Stimulated activated CD8-positive, alpha-beta memory T cell treated with anti-CD3 and anti-CD28 coated beads, Interleukin-15, amount 100 ng/mL, for 4 hours (primary cell): ENCODE measurements at places on chromosomes 2 and 18.

GRCh38 chr2:141508086-141508752 lies 622.6 kb downstream of the LRP1B start:
- no peak for DNase-seq

- DNase-seq: no peak
Measured at GRCh38 chr2:54617409-54617808, 106.1 kb upstream of the EML6 start.

DNA sequence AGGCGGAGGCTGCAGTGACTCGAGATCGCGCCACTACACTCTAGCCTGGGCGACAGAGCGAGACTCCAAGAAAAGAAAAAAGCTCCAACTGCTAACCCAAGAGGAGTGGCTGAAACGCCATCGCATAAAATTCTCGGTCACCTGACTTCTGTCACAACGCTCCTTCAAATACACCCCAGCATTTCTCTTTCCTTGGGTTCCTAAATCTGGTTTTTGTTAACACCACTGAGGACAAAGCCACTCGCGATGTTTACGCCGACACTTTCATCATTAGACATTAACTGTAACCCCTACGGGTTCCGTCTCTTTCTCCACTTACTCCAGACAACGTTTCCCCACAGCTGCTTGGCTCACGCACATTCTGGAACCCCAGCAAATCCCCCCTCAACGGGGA lies 679 bp downstream of the CLK1 start:
- DNase-seq: no peak

GRCh38 chr18:12803069-12803936 lies 80.7 kb downstream of the PTPN2 start:
- DNase-seq: no peak

- no peak for DNase-seq
Measured at GRCh38 chr18:80246445-80247392, 595 bp downstream of the PARD6G start.

DNA sequence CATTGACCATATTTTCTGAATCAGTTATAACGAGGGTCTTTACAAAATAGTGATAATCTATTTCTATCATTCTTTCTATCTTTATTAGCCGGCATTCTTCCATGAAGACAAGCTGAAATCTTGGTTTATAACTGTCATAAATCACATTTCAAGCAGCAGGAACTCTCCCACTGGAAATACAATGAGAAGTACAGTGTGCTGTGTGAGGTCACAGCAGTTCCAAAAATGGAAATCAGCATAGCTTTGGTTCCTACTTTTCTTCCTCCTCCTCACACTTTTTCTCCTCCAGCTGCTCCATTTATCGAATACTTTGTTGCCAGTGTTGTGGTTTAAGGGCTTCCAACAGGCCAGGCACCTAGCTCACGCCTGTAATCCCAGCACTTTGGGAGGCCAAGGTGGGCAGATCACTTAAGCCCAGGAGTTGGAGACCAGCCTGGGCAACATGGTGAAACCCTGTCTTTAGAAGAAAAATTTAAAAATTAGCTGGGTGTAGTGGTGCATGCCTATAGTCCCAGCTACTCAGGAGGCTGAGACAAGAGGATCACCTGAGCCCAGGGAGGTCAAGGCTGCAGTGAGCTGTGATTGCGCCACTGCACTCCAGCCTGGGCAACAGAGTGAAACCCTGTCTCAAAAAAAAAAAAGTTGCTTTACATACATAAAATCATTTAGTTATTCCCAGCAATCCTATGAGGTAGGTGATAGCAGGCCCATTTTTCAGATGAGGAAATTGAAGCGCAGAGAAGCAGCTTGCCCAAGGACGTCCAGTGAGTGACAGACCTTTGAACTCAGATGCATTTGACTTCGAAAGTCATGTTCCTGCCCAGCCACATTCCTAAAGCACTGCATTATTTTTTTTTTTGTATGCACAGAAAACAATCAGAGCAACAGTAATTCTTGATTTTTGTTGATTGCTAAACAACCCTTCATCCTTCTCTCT lies 34.0 kb upstream of the GPR55 start:
- DNase-seq: no peak

GRCh38 chr2:142853912-142854311 lies 23.6 kb upstream of the KYNU start:
- DNase-seq: no peak

- DNase-seq: no peak
Measured at GRCh38 chr2:11416931-11417330, 49.0 kb downstream of the E2F6 start.

- no peak for DNase-seq
Measured at GRCh38 chr2:99926986-99927385, 215.4 kb downstream of the AFF3 start.

- no peak for DNase-seq
Measured at GRCh38 chr18:2982452-2983269, 30.3 kb downstream of the LPIN2 start.

- no peak for DNase-seq
Measured at GRCh38 chr2:30267161-30267975, 36.0 kb downstream of the LBH start.

DNA sequence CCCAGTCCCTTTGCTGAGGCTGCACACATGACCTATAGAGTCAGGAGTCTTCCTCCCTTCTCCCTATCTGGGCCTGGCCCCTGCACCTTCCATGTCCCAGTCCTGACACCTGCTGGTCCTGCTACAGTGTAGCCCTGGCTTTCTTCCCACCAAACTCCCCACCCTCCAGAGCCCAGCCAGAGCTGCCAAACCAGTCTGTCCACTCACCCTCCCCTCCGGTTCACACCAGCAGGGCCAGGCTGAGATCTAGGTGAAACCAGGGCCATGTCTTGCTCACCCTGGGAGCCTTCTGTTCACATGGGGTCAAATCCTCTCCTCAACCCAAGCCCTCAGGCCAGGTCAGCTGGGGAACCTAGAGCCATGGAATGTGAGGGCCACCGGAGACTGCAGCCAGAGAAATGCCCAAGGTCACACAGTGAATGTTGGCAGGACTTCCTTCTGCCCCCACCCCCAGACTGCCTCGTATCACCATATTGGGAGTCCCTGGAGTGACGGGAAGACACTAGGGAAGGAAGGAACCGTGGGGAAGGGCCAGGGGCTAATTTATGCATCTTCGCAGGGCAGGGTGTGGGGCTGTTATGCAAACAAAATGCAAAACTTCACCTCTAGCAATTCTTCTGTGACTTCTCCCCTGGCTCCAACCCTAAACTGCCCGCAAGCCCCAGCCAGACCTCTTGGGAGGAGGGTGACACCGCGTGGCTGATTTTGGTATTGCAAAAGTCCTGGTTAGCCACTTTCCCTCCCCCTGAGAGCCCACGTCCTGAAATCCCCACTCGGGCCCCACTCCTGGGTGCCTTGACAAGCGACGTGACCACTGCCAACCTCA lies 14.6 kb downstream of the TNS1 start:
- peak; percentile 19 for DNase-seq

DNA sequence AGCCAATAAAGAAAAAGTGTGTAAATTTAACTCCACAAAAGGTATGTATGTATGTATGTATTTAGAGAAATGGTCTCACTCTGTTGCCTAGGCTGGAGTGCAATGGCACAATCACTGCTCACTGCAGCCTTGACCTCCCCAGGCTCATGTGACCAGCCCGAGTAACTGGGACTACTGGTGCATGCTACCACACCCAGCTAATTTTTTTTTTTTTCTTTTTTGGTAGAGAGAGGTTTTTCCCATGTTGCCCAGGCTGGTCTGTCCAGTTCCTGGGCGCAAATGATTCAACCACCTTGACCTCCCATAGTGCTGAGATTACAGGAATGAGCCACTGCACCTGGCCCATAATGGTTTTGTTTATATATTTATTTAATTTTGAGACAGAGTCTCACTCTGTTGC lies 67.1 kb downstream of the CERKL start:
- DNase-seq: no peak

DNA sequence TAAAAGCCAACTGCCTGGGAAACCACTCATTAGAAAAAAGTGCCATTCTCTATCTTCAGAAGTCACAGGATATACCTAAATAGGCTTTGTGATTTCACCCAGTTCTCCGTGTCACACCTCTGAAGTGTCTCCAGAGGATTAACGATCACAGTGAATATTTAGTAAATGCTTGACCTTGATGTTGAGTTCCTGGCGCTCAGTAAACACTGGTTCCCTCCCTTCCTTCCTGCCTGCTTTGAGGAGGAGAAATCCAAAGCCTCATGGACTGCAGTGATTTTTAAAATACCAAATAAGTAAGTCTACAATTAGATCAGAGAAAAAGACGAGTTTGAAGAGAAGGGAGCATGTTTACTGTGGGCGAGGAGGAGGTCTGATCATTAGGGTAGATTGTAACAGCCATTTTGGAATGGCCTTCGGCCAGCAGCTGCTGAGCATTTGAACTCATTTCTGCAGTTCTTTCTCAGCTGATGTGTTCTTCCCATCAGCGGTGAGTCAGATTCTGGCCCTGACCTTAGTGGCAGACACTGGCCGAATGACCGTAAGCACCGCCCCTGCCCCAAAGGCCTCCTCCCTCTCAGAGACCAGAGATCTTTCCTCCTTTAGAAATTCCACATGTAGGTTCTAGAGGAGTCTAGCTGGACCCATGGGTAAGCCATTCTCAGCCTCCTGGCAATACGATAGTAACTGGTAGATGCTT lies 62.1 kb upstream of the SLC16A14 start:
- no peak for DNase-seq

GRCh38 chr2:165114346-165114939 lies 89.4 kb downstream of the SCN3A start:
- DNase-seq: no peak

- no peak for DNase-seq
Measured at GRCh38 chr18:45008694-45009413, 328.2 kb downstream of the SETBP1 start.

DNA sequence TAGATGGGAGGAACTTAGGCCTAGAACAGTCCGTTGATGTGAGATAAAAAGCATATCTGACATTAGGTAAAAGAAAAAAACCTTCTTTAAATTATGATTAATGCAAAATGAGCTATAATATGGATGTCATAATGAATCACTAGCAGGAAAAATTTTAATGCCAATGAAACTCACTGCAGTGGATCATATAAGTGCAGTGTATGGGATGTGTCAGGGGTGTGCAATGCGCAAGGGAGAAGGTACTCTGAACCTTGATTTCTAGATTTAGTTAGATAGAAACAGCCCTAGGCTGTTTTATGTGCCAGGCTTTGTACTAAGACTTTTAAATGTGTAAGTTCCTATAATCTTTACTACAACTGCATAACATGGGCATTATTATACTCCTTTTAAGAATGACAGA lies 50.4 kb upstream of the NXPH2 start:
- no peak for DNase-seq

DNA sequence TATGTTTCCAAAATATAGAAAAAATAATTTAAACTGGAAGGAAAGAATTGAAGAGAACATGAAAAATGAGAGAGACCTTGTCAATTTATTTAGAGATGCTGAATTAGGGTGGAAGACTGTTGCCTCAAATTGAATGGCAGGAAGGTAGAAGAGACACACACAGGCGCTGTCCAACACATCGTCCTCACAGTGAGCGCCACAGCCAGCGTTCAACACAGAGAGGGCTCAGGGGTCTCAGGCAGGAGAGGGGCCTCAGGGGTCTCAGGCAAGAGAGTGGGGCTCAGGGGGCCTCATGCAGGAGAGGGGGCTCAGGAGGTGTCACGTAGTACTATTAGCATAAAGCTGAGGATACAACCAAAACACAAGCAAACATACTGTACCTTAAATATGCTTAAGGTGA lies 65.7 kb downstream of the TMEM18 start:
- DNase-seq: no peak

DNA sequence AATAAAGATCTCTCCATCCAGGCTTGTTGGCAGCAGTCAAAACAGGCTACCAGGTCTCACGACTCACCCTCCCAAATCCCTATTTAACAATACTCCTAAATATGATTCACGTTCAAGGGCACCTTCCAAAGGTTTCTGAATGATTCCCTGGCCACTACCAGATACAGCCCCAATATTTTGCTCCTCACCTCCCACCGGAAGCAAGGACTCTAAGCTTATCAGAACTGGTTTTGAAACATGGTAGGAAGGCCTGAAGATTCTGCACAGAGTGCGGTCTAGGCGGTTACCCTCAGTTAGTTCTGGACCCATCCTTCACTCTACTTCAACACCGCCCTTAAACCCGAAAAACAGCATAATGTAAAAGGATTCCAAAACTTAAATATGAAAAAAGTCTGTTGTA lies 5.2 kb downstream of the PPP4R1 start:
- no peak for DNase-seq

GRCh38 chr2:29834624-29835023 lies 86.8 kb downstream of the ALK start:
- DNase-seq: no peak

- DNase-seq: no peak
Measured at GRCh38 chr2:50535971-50536759, 495.8 kb downstream of the NRXN1 start.

GRCh38 chr2:218074031-218074430 lies 5.0 kb downstream of the RUFY4 start:
- DNase-seq: no peak

DNA sequence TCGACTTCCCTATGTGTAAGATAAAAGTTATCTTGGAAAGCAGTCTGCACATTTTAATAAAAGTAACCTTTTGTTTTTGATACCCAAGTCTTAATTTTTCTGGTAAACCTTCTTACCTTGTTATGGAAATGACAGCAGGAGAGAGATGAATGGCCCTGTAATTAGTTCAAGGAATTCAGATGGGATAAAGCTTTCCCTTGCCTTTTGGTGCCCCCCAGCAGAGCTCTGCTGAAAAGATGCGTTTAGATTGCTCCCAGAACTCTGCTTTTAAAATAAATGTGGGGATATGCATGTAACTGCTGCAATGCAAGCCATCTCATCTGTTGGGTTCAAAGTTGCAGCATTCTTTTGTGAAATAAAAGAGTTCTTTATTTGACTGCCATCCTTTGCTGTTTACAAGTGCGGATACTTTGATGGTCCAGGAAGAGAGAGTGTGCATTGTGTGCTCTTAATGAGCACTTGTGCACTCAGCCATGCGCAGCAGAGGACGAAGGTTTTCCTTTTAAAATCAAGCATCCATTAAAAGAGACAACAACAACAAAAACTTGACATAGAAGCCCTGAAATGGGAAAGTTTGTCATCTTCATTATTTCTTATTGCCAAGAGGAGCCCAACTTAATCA lies 176.7 kb upstream of the ST6GAL2 start:
- no peak for DNase-seq

DNA sequence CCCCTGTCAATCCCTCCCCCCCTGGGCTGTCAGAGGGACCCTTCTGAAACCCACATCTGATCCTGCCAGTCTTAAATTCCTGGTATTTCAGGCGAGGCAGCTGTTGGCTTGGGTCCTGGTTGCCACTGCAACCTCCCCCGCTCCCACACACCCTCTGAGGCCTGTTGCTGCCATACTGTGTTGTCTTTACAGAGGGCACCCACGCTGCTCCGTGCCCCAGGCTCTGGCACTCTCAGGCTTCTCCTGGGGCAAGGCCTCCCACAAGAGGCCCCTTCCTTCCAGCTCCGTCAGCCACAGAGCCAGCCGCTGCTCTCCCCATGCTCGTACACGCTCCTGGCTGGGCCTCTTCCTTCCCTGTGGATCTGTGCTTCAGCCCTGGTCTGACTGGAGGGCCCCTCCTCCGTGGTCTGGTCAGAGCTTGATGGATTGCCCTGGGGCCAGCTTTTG lies 8.6 kb downstream of the CABLES1 start:
- DNase-seq: no peak
